HAP-1 (cell line): ENCODE measurements at places on chromosomes 7 and 10.

- DNase-seq = no peak
These were observed 183.6 kb downstream of the NRP1 start for GRCh38 chr10:33150889-33151288.

DNA sequence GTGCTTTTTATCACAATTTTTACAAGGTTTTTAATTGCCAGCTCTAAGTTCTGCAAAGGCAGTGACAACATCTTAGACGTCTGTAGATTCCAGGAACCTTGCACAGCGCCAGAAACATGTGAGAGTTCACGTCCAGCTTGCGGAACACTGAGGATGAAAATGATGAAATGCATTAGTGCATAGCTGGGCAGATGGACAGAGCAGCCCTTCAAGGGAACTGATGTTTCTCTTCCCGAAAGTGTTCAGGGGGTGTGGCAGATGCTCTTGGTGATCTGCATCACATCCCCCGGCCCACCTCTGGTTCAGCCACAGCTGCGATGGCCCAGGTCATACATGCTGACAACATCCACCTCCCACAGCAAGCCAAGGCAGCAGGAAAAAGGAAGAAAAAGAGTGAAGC is 40.9 kb downstream of the ITIH5 start:
- no peak for DNase-seq

DNA sequence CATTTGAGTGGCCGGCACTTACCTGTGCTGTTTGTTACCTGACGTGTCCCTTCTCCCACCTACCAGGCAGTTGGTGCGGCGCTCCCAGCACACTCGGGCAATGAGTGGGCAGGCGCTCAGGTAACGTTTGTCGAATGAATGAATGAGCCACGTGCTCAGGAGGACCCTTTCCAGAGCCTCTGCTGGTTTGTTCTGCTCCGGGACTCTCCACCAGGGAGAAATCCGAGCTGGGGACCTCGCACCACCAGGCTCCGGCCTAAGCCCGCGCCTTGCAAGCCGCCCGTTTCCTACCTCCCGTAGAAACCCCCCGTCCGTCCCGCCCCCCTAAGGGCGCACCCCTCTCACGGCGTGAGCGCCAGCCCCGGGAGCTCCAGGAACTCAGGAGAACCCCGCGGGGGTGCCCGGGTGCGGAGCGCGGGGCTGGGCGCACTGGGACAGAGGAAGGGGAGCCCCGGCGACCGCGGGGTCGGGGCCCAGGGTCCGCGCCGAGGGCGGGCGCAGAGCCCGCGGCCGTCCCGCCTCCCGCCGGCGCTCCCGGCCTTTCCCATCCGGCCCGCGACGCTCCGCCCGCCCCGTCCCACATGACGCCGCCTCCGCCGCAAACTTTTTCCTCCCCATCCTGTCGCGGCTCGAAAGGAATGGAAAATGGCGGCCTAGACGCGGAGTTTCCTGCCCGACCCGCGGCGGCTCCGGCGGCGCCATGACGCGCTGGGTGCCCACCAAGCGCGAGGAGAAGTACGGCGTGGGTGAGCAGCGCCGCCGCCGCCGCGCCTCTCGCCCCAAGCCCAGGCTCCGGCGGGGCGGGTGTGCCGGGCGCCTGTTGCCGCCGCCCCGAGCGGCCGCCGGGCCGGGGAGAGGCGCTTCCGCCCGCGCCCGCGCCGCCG is at the start of gene DOCK1:
Gene DOCK1, plus strand, starts transcription at position 611 of the 884 bp plus-strand sequence. Its CDS starts 90 bp downstream, at position 701.
- DNase-seq = peak; percentile 38

GRCh38 chr10:4953405-4953804 is 9.8 kb upstream of the AKR1C1 start:
- DNase-seq = no peak

GRCh38 chr7:118735441-118735840 is 510.9 kb downstream of the ANKRD7 start:
- no peak for DNase-seq

GRCh38 chr7:129115676-129116075 is 28.8 kb upstream of the TSPAN33 start:
- DNase-seq = no peak

- no peak for DNase-seq
These were observed 72.1 kb upstream of the LYZL2 start for GRCh38 chr10:30701451-30702173.

GRCh38 chr7:133016604-133017003 is 65.3 kb downstream of the CHCHD3 start:
- DNase-seq = no peak

DNA sequence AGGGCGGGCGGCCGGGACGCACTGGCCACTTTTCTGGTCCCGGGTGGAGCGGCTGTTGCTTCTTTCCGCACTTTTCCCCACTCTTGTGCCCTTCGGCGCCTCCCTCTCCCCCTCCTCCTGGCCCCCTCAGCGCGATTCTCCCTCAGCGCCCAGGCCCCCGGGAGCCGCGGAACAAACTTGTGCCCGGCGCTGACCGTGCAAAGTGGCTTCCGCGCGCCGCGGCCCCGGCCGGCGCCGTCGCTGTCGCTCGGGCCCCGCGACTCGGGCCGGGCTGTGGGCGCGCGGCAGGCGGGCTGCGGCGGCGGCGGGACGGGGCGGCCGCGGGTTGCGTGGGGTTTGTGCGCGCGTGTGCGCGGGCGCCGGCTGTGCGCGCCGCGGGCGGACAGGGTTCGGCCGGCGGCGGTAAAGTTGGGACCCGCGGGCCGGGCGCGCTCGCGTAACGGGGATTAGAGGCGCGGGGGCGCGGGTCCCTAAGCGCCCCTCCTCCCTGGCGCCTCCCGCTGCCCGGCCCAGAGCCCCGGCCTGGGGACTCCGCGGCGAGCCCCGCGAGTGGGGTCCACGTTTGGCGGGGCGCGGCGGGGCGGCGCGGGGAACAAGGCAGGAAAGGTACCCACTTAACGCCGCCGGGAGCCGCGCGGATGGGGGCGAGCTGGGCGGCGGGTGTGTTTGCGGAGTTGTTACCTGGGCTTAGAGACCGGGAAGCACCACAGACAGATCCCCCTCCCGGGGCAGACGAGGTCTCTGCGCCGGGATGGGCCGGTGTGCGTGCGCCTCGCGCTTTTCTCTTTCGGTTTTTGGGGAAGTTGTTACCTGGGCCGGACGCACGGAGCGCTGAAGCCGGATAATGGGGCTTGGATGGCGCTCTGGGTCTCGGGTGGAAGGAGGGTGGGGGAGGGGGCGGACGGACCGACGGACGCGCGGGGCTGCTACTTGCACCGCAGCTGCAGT is 860 bp downstream of the ZEB1 start:
- peak; percentile 45 for DNase-seq

- DNase-seq = peak; percentile 52
These were observed 842 bp downstream of the NMT2 start for GRCh38 chr10:15167411-15168290.

DNA sequence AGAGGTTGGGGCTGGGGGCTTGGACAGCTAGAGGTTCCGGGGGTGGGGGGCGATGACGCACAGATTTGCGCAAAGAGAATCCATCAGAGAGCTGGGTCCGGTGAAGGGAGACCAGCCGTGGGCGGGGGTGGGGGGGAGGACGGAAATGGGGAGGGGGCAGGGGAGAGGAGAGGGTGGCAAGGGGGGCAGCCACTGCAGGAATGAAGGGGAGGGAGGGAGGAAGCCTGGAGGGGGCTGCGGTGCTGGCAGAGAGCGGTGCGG is 1.2 kb upstream of the VGF start:
- no peak for DNase-seq

- DNase-seq = peak; percentile 58
These were observed 48.0 kb downstream of the SEMA3C start for GRCh38 chr7:80870813-80871212.

GRCh38 chr7:44709945-44710596 is 38.6 kb upstream of the ZMIZ2 start:
- no peak for DNase-seq

DNA sequence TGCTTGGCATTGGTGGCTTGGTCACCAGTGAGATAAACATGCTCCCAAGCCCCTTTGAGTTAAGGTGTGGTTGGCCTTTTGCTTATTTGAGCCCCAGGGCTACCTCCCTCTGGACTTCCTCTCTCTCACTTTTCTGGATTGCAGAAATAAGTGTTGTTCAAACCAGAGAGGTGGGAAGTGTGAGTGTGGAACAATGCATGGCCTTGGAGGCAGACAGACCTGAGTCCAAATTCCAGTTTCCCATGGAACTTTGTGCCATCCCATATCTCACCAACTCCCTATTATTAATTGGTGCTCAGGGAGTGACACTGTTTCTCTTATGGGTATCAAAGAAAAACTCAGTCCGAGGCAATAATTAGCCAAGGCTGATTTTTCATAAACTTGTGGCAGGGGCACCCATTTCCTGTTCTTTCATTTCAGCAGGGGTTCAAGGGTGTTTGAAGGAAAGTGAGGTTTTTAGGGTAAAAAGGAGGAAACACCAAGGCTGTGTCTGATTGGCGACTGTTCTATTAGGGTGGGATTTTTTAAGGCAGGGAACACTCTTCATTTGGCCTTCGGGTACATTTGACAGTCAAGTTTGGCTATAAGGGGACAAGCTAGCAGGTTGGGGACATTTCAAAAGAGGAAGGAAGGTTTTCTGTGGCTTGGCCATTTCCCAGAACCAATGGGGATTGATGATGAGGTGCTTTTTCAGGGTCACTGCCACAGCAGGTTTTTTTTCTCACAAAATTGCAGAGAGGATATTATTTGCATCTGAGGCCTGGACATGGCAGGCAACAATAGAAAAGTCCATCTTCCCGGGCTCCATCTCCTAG is 148.8 kb upstream of the NPY start:
- no peak for DNase-seq

- DNase-seq = no peak
These were observed 36.7 kb downstream of the PFKFB3 start for GRCh38 chr10:6239213-6239991.

GRCh38 chr7:101537935-101538595 is 91.0 kb downstream of the MYL10 start:
- no peak for DNase-seq

DNA sequence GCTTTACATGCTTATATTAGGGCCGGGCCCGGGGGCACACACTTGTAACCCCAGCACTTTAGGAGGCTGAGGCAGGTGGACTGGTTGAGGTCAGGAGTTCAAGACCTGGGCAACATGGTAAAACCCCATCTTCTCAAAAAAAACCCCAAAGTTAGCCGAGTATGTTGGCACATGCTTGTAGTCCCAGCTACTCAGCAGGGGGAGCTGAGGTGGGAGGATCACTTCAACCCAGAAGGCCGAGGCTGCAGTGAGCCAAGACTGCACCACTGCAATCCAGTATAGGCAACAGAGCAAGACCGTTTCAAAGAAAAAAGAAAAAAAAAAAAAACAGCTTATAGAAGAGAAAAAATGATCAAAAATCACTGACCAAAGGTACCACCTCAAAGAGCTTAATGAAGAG is 63.1 kb downstream of the AMZ1 start:
- no peak for DNase-seq

- no peak for DNase-seq
These were observed 1153.4 kb upstream of the POT1 start for GRCh38 chr7:126083014-126083413.

- DNase-seq = no peak
These were observed 188.6 kb downstream of the STK31 start for GRCh38 chr7:23898619-23899018.

GRCh38 chr7:48389977-48390376 is 218.7 kb downstream of the ABCA13 start:
- DNase-seq = no peak

- no peak for DNase-seq
These were observed 97.7 kb upstream of the EFCAB10 start for GRCh38 chr7:105678811-105679495.

GRCh38 chr7:85055906-85056305 is 130.9 kb downstream of the SEMA3D start:
- DNase-seq = no peak

DNA sequence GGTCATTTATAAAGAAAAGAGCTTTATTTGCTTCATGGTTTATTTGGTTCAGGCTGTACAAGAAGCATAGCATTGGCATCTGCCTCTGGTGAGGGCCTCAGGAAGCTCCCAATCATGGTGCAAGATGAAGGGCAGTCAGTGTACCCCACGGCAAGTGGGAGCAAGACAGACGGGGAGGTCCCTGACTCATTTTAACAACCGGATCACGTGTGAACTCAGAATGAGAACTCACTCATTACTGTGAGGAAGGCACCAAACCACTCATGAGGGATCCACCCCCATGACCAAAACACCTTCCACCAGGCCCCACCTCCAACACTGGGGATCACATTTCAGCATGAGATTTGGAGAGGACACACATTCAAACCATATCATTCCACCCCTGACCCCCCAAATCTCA is 15.7 kb upstream of the CRYGN start:
- DNase-seq = no peak

- peak; percentile 21 for DNase-seq
These were observed 787 bp downstream of the MAGI2 start for GRCh38 chr7:79452495-79453265.

- DNase-seq = peak; percentile 6
These were observed 132.3 kb upstream of the CDK1 start for GRCh38 chr10:60645980-60646379.

DNA sequence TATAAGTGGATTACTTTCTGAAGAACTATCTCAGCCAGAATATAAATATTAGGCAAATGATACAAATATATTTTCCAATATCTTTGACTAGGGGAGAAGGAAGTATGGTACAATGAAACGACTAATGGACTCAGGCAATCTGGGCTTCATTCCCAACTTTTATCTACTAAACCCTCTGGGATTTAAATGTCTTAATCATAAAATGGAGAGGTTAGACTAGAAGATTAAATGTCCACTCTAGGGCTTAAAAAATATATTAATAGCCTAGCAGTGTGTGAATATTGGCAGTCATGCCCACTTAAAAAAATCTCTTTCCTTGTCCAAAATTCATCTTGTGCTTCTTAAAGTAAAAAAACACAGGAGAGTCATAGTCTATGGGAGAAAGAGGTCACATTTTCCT is 98.3 kb downstream of the CTTNBP2 start:
- DNase-seq = no peak

DNA sequence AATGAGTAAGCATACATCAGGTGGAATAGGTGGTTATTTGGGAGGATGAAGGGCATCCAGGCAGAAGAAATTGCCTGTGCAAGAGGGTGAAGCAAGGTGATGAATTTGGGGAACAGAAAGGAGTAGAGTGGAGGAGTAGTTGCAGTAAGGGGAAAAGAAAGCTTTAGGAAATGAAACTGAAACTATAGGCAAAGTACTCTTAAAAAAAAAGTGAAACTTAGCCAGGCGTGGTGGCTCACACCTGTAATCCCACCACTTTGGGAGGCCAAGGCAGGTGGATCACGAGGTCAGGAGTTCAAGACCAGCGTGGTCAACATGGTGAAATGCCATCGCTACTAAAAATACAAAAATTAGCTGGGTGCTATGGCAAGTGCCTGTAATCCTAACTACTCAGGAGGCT is 17.6 kb downstream of the NUP205 start:
- DNase-seq = no peak

DNA sequence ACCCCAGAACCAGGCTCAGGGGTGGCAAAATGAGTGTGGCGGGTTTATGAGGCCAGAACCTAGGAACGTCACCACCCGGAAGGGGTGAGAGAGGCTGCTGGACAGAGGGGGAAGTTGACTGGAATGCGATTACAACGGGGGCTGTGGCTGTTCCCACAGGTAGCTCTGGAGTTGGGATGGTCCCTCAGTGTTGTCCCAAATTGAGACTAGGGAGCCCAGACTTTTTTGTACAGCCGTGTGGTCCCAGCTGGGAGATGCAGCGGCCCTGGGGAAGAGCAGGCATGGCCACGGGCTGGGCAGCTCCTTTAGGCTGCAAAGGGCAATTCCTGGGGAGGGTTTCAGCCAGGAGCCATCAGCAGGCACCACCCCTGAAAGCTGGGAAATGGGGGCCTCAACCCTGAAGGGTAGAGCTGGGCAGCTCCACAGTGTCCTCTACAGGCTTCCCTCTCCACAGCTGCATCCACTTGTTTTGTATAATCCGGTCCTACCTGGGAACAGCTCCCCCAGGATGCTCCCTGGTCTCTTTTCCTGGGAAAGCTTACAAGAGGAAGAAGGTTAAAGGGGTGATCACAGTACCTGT is 11.0 kb upstream of the GDF10 start:
- no peak for DNase-seq

GRCh38 chr7:108590606-108591005 is 20.9 kb downstream of the DNAJB9 start:
- DNase-seq = no peak
